HS-27A (cell line): ENCODE measurements at places on chromosomes 11 and 22.

GRCh38 chr22:49106842-49107152 lies 720.9 kb downstream of the BRD1 start:
- no peak for DNase-seq

DNA sequence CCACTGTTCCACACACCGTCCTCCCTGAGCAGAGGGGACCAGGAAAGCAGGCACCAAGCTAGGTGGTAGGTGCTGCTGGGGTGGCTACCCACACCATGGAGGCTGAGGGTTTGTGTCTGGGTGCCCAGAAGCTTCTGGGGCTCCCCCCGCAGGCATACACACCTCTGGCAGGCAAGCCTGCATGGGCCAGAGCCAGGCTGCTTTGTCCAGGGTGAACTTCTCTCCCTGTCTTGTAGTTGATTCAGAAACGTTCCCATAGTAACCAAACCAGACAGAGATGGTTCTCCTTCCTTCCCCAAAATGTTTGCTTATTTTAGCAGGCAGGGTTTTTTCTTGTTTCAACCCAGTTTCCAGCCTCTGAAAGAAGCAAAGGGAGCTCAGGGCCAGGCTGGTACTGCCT lies 40.9 kb upstream of the SUSD2 start:
- DNase-seq: no peak

- no peak for DNase-seq
These were observed 52.1 kb upstream of the EIF3M start for GRCh38 chr11:32531528-32531927.

DNA sequence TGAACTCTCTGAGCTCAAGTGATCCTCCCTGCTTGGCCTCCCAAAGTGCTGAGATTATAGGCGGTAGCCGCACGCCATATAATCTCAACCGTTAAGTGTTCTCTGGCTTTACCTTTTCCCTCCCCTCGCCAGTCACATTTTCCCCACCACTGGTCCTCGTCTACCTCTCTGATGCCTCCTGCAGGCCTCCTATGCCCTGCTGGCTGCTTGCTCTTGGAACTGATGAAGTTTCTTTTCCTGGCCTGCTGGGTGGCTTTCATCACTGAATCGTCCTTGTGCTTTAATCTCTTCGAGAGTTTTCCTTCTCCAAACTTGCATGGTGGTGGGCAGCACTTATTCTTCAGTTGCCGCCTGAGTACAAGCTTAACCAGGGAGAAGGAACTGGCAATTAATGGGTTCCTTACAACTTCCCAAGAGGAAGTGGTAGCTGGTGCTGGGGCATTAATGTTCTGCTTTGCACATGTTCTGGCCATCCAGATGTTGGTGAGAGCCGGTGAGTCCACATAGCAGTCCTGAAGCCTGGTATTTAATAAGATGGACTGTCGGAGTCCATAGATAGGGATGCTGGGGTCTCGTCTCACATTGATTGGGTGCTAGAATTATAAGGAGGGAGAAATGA lies 1.3 kb downstream of the C22orf31 start:
- no peak for DNase-seq

DNA sequence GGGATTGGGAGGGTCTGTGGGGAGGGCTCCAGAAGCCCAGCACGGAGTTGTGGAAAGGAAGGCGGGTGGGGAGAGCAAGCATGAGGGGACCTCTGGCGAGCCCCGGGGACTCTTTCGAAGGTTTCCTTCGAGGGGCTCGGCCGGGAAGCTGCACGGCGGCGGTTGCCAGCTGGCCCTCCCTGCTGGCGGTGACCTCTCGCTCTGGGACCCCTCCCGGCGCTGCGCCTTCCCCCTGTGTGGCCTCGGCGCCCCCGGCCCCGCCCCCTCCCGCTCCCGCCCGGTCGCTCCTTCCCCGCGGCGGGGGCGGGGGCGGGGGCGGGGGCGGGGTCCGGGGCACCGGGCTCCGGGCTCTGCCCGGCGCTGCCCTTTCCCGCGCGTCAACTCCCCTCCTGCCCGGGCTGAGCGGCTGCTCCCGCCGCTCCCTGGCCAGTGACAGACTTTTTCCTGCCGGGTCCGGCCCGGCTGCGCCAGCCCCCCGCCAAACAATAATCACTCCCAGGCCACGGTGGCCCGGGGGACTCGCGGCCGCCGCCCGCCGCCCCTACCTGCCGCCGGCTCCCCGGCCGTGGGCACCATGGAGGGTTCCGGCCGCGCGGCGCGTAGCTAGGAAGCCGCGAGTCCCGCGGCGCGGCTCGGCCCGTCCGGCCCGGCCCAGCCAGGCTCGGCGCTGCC lies 941 bp downstream of the CLCF1 start:
- no peak for DNase-seq

- no peak for DNase-seq
These were observed 1.9 kb downstream of the SLC5A1 start for GRCh38 chr22:32044913-32045312.

GRCh38 chr11:11780858-11781257 lies 60.9 kb upstream of the USP47 start:
- DNase-seq: no peak

GRCh38 chr11:71191201-71191600 lies 61.2 kb downstream of the SHANK2 start:
- no peak for DNase-seq

DNA sequence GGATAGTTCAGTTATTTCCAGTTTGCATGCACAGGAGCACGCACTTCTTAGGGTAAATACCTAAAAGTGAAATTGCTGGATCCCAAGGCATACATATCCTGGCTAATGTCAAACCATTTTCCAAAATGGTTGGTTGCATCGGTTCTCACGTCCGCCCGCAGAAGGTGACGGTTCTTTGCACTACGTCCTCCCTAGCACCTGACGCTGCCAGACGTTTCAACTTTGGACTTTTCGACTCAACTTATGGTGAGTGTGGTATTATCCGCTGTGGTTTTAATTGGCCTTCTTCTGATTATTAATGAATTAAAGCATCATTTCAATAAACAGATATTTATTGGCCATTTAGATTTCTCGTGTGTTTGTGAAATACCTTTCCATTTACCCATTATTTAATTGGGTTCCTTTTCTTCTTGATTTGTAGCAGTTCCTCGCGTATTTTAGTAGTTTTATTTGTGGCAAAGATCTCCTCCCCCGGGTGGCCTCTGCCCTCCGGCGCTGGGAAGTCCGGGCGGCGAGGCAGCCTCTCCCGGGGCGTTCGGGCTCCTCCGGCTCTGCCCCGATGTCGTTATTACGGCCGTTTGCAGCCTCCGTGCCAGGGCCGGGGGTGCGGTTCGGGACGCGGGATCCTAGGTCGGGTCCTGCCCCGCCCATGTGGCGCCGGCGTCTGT lies at the start of gene JHY:
Gene JHY (plus strand): TSS at position 571 of the 668 bp plus-strand sequence. CDS start 3,091 bp downstream, outside the sequence.
- DNase-seq: no peak

- no peak for DNase-seq
These were observed 2.5 kb downstream of the OR56B4 start for GRCh38 chr11:6110011-6110410.

GRCh38 chr11:112050721-112051120 lies 23.1 kb downstream of the PIH1D2 start:
- no peak for DNase-seq

DNA sequence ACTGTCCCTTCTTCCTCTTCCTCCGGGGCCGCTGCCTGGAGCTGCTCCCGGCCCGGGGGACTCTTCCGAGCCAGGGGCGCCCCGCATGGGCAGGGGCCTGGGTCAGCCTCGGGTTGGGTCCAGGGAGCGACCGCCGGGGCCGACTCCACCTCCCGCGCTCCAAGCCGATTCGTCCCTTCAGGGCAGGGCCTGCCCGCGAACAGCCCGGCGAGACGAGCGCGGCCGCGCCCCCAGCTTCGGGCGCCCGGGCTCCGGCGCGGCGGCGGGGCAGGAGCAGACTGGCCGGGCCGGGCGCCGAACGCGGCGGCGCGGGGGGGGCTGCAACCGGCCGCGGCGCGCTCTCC lies at the start of gene LARGE1:
Gene LARGE1 (minus strand): TSS at position 280 of the 344 bp plus-strand sequence.
- DNase-seq: no peak

DNA sequence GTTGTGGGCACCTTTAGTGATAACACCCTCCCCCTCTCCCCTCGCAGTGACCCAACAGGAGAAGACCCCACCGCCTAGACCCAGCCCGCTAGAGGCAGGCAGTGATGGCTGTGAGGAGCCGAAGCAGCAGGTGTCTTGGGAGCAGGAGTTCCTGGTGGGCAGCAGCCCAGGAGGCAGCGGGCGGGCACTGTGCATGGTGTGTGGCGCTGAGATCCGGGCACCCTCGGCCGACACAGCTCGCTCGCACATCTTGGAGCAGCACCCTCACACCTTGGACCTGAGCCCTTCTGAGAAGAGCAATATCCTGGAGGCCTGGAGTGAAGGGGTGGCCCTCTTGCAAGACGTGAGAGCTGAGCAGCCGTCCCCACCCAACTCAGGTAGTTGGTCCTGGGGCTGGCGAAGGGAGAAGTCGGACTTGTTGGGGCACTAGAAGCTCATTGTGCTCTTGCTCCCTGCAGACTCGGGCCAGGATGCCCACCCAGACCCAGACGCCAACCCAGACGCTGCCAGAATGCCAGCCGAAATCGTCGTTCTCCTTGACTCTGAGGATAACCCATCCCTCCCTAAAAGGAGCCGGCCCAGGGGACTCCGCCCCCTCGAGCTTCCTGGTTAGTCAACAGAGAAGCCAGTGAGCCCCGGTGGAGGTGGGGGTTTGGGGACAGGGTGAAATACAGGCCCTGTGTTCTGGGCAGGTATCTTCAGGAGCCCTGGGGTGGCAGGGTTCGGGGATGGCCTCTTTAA lies 4.7 kb downstream of the SPINDOC start:
- no peak for DNase-seq

GRCh38 chr22:49048591-49048990 lies 779.1 kb downstream of the BRD1 start:
- DNase-seq: no peak

DNA sequence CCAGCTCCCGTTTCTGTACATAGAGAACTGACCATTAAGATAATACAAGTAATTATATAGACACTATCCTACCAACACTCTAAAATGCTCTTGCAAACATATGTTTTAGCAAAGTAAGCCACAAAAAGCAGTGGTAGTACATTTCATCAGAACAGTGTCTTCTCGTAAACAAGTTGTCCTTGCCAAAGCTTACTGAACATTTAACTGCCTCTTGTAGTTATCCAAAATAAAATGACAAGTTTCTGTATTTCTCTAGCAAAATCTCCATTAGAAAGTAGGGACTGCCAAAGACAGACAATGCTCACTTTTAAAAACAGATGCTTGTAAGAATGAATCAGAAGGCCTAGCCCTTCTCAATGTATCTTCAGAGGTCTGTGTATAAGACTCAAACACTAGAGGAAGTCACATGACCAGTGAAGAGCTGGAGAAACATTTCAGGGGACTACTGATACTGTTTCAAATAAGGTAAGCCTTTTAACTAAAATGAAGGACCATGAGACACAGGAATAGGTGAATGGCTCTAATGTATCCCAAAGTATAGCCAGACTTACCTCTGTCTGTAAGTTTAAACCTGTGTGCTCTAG lies 7.8 kb upstream of the ZC3H12C start:
- no peak for DNase-seq
